ENCODE measurements at places on chromosomes 6 and 20.

GRCh38 chr6:47057830-47058540 lies 15.9 kb upstream of the ADGRF1 start:
- no peak for DNase-seq

DNA sequence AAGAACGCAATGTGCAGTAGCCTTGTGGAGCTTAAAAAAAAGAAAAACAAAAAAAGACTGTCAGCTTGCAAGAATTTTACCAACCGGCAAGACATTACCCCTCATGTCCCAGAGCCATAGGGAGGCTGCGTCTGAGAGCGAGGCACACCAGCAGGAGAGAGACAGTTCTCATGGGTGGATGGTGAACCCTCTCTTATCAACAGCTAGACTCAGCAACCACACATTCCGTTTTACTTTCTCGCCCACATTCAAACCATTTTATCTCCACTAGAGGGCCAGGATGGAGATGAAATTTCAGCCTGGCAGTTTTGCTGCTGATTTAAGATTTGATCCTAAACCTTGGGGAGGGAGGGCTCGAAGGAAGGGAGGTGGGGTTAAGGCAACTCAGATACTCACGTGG lies 247.0 kb downstream of the ATXN1 start:
- DNase-seq = no peak

DNA sequence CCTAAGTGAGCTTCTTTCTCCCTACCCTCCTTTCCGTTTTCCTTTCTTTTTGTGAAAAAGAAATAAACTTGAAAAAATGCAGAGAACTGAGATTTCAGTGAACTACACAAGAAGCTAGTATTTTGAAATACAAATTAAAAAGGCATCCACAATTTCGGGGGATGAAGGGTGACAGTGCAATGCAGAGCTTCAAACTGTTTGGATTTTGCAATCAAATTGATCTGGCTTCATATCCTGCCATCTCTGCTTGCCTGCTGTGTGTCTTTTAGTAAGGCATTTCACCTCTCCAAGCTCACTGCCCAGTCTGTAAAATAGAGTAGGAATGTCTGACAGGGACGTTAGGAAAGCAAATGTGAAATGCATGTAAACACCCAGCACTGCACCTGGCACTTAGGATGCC lies 258.0 kb downstream of the HACE1 start:
- no peak for DNase-seq

DNA sequence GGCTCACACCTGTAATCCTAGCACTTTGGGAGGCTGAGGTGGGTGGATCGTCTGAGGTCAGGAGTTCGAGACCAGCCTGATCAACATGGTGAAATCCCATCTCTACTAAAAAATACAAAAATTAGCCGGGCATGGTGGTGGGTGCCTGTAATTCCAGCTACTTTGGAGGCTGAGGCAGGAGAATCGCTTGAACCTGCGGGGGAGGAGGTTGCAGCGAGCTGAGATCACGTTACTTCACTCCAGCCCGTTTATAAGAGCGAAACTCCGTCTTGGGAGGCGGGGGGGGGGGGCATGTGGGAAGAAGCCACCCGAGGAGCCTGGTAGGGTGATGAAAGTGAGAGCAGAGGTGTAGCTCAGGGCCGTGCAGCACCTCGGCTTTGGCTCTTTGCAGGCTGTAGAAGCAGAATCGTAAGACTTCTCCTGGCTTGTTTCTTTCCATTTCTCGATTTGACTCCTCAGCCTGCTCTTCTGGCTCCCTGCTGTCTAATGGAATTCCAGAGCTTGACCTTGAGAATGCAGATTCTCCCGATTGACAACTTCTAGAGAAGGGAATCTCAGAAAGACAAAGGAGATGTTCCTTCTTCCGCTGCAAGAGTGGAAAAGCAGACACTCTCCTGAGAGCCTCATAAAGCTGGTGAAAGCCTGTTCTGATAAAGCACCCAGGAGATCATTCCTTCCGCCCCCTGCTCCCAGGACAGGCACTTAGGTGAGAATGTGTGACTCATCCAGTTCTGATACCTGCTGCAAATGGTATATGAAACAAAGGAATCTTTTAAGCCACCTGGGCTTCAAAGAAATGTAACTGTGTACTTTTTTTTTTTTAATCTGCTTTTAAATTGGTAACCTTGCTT lies 26.0 kb upstream of the PPP1R16B start:
- no peak for DNase-seq

DNA sequence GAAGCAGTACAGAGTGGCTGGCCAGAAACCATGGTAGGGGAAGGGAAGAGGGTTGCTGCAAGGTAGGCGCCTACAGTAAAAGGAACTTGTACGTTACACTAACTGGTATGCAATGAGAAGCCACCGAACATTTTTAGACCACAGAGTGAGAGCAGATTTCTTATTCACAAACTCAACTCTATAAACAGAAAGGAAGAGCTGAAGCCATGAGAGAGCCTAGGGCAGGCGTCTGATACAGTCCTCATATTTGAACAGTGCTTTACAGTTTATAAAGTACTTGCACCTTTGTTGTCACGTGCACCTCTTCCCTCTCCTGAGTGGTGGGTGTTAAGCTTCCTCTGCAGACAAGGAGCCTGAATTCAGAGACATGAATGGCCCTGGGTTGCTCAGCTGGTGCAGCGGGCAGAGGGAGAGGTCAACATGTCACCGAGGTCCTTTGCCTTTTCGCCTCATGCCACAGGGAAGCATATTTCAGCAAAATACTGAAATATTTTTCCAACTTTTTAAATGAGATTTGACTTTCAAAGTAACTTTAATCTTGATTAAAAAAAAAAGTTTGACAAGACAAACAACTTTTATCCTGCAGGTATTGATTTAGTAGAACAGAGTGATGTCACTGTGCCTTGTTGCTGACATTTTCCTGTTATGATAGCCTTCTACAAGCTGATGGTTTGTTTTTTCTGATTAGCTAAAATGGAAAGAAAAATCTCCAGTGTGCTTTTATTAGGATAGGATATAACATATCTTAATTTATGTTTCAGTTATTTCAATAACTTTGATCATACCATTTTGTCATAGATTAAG lies 23.8 kb downstream of the UST start:
- no peak for DNase-seq

GRCh38 chr6:109284675-109285074 lies 97.6 kb downstream of the CD164 start:
- no peak for DNase-seq

Data from CD8-positive, alpha-beta memory T cell (primary cell).